ENCODE measurements at places on chromosomes 5 and 9.

DNA sequence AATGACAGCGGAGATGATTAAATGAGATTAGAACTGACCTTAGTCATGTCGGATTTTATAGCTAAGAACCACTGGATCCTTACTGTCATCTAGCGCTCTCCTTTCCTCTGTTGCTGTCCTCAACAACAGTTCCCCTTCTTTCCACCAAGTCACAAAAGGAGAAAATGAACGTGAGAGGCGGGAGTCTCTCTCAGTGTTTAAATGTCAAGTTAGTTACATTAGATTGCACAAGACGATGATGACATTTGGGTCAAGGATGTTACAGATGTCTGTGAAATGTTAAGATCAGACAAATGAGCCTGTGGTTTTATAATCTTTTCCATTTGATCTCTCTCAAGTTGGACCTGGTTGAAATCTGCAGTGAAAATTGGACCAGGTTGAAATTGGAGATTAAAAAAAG, 53.5 kb downstream of the FBXO38 start:
- DNase-seq: no peak

- DNase-seq: peak; percentile 80
Observed at GRCh38 chr9:84170521-84171141, 169.9 kb downstream of the SLC28A3 start.

- DNase-seq: no peak
Observed at GRCh38 chr5:18113721-18114120, 479.5 kb downstream of the TAF11L14 start.

- DNase-seq: no peak
Observed at GRCh38 chr5:171651102-171651501, 134.5 kb upstream of the SMIM23 start.

DNA sequence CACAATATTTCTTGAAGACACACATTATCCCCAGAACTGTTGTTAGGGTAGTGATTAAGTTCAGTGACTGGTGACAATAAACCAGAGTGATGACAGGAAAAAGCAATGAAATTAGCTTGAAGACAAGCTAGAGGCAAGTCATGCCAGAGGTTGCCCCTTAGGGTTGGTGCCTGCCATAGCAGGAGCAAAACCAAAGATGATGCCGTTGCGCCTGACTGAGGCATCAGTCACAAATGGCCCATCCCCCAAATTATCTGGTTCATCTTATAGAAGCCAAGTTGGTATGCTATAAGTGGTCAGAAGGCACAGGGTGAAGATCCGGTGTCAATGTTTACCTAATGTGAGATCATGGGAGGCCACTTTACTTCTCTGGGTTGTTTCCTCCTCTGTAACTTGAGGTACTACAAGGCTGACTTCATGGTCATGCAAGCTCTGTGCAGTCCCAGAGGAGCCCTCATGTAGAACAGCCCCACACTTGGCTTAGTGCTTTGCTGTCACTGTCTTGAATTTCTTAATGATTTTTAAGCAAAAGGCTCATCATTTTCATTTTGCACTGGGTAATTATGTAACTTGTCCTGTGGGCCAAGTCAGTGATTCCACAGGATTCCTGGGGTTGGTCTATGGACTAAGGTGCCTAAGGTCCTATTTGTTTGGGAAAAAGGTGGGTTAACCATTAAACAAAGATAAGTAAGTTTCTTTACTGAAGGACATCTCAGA, 211.3 kb downstream of the MAN2A1 start:
- DNase-seq: no peak

- DNase-seq: no peak
Observed at GRCh38 chr9:131407717-131408195, 13.9 kb downstream of the PRRC2B start.

DNA sequence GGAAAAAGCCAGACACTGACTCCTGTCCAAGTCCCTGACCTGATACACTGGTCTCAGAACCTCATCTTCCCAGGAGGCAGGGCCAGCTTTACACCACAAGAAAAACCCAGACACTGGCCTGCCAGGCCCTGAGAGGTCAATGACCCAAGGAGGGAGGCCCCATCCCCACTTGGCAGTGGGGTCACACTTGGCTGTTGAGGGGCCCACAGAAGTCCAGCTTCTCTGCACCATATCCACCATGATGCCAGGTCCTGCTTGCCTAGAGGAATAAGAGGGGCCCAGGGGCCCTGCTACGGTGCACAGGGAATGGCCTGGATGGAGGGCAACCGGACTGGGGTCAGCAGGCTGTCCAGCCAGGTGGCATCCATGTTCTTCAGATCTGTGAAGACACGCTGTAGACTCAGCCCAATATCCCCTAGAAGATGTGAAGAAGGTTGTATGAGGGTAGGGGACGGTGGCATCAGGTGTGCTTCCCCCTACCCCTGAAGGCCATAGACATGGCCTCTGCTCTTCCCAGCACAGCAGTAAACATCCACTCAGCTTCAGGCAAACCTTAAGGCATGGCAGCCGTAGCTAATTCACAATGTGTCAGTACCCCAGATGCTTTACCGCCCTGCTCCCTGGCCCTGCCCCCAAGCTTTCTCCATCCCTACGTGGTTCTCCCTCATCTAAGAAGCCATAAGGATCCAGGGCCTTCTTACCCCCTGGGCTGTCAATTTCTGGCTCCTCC, 6.7 kb downstream of the IRF1 start:
- DNase-seq: no peak

- no peak for DNase-seq
Observed at GRCh38 chr5:31366941-31367340, 165.0 kb downstream of the DROSHA start.

DNA sequence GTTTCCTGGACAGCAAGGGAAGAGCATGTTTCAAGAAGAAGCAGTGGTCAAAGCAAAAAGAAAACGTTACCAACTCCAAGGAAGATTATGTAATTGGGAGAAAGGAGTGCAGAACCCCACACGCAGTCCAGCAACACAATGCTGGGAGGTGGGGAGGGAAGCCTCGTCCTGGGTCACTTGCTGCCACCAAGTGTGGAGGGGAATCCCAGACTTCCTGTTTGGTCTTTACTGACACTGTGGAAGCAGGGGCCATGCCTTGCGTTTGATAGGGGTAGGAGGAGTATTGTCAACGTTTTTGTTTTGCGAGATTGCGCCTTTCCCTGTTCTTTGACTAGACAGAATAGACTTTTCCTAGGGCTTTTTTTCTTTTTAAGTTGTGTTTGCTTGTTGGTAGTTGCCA, 421.0 kb downstream of the KDM4C start:
- no peak for DNase-seq

- no peak for DNase-seq
Observed at GRCh38 chr9:116697362-116697761, 10.3 kb downstream of the TRIM32 start.

DNA sequence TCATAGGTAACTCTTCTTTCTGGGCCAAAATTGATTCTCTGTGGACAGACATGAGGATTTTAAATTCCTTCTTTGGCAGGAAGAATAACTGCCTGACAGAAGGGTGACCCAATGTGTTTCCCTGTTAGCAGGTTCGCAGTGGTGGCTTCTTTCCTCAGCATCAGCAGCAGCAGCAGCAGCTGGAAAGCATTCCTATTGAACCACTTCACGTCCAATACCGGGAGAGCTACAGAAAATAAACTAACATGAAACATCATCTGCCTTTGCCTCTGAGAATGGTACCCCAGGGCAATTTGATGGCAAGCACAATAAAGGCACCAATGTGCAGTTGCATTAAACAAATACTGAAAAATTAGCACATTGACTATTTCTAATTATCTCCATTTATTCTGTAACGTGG, 214.5 kb downstream of the TMEM167A start:
- DNase-seq: no peak

DNA sequence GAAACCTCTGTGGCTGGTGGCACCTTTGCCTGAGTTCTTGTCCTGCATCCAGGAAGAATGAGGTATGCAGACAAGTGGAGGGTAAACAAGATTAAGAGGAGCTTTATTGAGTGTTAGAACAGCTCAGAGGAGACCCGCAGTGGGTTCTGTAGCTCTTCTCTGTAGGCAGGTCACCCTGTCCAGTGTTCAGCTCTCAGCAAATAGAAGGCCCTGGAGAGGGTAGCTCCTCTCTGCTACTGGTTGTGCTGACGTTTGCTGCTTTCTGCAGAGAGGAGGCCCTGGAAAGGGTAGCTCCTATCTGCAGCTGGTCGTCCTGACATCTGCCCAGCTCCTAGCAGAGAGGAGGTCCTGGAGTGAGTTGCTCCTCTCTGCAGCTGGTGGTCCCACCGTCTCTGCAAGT, 96.8 kb upstream of the CCDC112 start:
- DNase-seq: no peak

GRCh38 chr5:43396762-43397304, 15.4 kb downstream of the CCL28 start:
- DNase-seq: peak; percentile 75

- no peak for DNase-seq
Observed at GRCh38 chr5:111311666-111312065, 87.5 kb downstream of the CAMK4 start.

- DNase-seq: no peak
Observed at GRCh38 chr5:154220625-154221024, 30.1 kb downstream of the GALNT10 start.

DNA sequence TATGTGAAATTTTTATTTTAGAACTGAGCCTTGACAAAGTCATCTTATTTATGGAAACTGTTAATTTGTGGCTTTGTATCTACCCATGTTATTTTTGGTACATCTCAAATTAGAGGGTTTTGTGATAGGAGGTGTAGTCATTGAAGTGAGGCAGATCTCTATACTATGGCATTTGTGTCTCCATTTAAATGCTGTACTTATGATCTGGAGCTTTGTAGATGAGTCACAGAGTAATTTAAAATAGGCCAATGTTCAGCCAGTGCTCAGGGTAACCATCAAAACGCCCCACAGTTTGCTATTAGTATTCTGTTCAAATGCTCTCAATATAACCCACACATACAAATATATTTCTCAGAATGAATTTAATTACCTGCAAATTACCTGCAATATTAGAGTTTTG, 351.5 kb upstream of the KLF9 start:
- DNase-seq: no peak

DNA sequence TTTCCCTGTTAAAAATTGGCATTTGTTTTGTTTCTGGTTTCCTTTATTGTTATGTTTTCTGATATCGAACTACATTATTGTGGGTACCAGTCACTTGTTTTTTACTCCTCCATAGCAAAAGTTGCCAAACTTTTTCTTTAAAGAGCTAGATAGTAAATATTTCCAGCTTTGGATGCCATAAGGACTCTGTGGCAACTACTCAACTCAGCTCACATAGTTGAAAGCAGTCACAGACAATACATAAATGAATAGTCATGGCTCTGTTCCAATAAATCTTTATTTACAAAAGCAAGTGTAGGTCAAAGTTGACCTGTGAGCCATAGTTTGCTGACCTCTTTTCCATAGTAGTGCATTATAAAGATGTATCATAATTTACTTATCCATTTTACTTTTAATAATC, 305.0 kb downstream of the RASEF start:
- no peak for DNase-seq

DNA sequence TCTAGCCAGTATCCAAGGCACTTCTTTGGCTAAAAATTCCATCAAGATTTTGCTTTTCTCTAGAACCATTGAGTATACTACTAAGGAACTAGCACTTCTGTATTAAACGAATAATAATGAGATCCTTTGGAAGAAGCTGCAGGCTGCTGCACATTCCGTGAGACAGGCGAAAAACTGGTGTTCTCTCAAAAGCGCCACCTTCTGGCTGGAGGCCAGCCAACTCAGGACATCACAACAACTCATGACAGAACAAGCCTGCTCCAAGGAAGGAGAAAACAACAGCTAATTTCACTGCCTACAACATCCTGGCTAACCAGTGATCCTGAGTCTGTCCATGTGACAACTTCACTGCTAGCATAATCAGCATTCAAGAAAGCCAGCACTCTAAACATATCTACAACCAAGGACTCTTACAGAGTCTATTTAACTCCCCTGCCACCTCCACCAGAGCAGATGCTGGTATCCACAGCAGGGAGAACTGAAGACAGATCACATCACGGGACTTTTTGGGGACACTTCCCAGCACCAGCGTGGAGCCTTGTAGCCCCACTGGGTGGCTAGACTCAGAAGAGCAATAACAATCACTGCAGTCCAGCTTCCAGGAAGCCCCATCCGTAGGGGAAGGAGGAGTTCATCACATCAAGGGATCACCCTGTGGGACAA, 150.5 kb downstream of the YTHDC2 start:
- DNase-seq: no peak

DNA sequence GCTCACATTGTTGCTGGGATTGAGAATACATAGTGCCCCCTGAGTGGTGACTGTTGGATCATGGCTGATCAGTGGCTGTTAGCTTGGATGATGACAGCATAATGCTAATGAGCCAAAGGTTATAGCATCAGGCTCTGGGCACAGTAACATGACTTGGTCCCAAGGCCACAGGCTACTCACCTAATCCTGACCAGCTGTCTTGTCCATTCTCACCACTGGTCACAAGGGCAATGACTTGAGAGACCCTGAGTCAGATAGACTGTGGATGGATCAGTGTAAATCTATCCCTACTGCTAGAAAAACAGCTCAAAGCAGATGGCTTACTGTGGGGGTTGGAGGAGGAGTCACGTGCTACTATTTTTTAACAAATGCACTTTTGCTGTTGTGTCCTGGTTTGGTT, 74.7 kb downstream of the AOPEP start:
- DNase-seq: no peak

DNA sequence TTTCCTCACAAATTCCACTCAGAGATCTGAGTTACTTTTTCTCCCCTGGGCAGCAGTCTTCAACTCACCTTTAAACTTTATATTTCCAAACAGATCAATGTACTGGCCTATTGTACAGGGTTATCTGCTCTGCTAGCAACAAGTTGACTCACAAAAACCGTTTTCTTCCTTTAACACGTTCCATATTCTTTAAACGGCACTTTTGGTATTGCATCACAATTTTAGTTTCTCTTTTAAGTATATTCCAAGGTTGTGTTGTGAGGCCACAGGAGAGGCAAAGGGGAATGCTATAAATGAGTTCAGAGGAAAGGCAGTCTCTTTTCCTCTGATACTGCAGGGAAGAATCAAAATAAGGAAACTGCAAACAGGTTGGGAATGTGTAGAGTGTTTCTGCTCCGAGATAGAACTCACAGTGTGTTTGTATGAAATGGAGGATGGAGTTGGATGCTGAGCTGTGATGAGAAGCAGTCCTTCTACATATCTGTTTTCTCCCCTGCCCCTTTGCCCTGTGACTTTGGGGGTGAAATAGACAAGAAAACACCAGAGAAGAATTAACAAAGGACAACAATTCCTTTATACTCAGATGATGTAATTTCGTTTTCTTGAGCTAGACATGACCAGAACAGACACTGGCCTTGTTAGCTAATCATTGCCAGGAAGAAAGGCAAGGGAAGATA, 9.9 kb upstream of the ALDOB start:
- DNase-seq: no peak

All from pancreas (tissue), 10 donors.